Sigmoid colon (tissue), 7 donors: ENCODE measurements at places on chromosomes 6 and 20. TPM values are rescaled to one million over a fixed set of nuclear protein-coding genes. Genes with fewer than 3 reads are reported as not detected.

C6orf132 gene
- total RNA-seq, result not detected

C6orf15 gene
- total RNA-seq, result not detected

GRCh38 chr20:40679184-40679583 lies 9.9 kb downstream of the MAFB start:
- DNase-seq, result no peak

DNA sequence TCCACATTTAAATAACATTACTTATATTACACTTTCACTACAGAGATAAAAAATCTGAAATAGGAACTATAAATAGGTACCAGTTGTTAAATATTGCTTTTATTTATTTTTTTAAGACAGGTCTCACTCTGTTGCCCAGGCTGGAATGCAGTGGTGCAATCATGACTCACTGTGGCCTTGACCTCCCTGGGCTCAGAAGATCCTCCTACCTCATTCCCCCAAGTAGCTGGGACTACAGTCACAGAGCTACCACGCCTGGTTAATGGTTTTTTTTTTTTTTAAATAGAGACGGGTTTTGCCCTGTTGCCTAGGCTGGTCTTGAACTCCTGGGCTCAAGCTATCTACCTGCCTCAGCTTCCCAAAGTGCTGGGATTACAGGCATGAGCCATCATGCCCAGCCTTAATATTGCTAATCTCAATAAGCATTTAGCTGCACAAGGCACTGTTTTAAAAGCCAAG lies 17.3 kb downstream of the EEF1E1 start:
- no peak for DNase-seq

DNA sequence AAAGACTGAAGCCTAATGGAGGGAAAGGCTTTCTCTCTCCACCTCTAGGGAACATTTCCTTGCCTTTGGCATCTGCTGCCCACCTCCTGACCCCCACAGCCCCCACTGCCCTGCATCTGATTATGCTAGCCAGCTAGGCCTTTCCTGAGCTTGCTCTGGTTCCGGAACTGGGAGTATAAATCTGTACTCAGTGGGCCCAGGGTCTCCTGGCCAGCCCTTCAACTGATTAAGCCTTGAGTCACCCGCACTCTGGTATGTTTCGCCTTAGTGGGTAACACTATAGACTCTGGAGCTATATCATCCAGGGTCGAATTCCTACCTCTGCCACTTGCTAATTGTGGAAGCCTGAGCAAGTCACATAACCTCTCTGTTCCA lies 45.6 kb upstream of the RIPOR2 start:
- no peak for DNase-seq

DNA sequence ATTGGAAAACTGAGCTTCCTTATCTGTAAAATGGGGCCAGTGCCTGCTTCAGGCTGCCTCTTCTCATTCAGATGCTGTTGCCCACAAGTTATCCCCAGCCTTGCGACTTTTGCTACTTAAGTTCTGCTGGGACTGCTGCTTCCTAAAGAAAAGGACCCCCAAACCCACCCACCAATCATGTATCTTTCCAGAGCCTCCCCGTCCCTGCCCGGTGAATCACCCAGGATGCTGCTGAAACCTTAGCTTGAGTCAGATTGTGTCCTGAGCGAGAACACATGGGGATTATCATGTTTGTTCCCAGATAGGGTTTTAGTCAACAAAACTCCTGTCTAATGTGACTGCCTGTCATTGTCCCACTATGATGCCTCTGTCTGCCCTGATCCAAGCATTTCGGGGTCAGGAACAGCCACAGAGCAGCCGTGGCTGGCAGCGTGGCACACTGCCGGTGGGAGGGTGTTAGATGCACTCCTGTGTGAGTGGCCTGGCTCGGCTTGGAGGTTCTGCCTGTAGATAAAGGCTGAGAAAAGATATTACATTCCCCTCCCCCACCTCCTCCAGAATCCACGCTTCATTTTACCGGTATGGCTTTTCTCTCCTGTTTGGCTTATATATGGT lies 79.9 kb downstream of the TOX2 start:
- no peak for DNase-seq

GRCh38 chr20:61761453-61762166 lies 304.1 kb downstream of the TAF4 start:
- DNase-seq, result peak; percentile 48

DNA sequence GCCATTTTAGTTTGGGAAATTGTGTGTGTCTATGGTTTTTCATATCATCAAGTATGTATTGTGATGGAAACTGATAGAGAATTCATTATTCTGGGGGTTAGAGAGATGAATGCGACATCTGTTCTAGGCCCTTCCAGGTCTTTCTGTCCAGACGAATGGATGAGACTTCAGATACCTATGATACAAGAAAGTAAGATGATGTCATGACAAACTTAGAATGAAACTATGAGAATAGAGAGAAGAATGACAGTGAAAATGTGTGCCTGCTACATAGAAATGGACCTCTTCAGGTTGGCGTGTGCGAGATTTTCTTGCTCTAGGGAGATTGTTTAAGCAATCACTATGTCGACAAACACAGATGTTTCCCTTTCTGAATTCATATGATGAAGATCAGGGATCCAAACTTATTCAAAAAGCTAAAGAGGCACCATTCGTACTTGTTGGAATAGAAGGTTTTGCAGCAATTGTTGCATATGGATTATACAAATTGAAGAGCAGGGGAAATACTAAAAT lies 76.1 kb downstream of the SCAND1 start:
- no peak for DNase-seq

DNA sequence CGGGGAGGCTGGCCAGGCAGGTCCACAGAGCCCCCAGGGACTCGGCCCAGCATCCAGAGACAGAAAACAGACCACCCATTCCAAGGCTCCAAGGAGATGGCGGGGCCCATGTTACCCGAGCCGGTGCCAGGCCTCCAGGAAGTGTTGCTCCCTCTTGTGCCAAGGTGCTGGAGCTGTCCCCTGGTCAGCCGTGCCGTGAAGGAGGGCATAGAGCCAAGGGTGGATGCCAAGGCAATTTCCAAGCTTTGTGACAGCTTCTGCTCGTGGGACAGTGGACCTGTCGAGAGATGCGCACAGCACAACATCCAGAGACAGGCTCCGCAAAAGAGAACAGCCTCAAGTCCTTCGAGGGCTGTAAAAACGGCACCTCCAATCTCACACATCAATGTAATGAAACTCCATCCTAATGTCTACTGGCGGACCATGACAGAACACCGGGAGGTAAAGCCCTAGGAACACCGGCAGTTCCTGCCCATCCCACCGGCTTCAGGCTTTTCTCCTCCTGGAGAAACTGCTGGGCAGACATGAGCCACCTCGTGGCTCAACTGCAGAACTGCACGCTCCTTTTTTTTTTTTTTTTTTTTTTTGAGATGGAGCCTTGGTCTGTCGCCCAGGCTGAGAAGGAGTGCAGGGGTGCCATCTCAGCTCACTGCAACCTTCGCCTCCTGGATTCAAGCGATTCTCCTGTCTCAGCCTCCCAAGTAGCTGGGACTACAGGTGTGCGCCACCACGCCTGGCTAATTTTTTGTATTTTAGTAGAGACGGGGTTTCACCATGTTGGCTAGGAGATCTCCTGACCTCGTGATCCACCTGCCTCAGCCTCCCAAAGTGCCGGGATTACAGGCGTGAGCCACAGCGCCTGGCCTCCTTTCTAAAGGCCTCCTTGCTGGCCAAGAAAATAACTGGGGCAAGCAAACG lies 30.9 kb upstream of the AVP start:
- DNase-seq, result no peak

DNA sequence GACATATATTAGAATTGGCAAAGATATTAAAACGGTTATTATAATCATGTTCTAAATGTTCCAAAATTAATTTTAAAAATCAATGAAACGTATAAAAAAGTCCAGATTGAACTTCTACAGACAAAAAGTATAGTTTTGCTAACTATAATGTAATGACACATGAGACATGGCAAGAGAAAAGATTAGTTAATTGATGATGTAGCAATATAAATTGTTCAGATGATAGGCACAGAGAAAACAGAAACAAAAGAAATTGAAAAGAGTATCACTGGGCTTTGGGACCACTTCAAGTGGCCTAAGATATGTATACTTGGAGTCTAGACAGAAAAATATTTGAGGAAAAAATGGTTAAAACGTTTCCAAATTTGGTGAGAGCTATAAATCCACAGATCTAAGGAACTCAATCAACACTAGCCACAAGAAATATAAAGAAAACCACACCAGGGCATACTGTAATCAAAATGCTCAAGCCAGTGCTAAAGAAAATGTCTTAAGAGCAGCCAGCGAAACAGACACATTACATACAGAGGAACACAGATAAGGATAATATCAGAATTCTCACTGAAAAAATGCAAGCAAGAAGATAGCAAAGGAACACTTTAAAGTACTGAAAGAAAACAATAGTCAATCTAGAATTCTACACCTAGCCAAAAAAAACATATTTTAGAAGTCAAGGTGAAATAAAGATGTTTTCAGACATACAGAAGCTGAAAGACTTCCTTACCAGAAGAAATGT lies 172.6 kb upstream of the FOXQ1 start:
- no peak for DNase-seq

GRCh38 chr6:107228754-107229153 lies 113.4 kb upstream of the BEND3 start:
- DNase-seq, result no peak

- DNase-seq, result no peak
Measured at GRCh38 chr6:100372326-100373091, 92.2 kb downstream of the SIM1 start.

DNA sequence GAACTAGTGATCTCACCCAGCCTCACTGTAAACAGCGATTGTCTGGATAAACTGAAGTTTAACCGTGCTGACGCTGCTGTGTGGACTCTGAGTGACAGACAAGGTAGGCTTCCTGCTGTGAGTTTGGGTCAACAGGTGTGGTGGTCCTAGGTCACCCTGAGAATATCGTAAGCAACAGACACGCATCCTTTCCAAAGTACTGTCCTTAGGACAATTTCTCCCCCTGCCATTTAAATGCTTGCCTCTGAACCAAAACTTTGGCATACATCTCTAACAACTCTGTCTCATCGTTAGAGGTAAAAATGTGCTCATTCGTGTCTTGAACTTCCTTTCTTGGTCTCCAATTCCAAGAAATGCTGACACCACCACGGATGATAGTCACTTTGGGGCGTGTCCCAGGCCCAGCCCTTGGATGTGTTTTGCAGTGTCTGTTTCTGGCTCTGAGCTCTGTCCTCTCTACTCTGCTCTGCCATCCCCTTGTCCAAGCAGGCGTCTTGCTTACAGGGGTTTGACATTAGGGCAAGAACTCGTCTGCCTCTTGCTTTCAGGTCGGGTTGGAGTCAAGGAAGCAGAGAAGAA lies 95.5 kb downstream of the EYA2 start:
- DNase-seq, result no peak

DNA sequence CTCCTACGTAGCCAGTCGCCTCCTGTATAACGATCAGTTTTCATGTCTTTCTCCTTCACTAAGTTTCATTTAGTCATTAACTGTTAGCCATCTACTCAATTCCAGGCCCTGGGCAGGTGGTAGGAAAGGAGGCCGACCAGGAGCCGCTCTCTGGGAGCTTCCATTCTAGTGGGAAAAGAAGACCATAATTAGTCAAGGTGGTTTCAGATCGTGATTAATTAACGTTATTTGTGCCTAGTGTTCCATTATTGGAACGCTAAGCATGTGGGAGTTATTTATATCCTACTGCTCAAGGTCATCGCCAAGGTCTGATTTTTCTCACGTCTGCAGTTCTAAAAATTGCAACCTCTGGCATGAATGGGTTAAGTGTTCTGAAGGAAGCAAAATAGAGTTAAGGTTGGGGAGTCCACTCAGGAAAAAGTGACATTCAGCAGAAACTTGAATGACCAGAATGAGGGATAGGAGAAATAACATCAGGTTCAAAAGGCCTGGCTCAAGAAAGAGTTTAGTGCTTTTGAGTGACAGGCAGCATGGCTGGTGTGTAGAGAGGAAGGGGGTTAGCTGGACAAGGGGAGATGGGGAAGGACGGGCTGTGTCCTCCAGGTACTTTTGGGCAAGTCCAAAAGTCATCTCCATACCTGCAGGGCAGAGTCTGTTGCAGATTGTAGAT lies 812 bp downstream of the SLC9A8 start:
- no peak for DNase-seq

DNA sequence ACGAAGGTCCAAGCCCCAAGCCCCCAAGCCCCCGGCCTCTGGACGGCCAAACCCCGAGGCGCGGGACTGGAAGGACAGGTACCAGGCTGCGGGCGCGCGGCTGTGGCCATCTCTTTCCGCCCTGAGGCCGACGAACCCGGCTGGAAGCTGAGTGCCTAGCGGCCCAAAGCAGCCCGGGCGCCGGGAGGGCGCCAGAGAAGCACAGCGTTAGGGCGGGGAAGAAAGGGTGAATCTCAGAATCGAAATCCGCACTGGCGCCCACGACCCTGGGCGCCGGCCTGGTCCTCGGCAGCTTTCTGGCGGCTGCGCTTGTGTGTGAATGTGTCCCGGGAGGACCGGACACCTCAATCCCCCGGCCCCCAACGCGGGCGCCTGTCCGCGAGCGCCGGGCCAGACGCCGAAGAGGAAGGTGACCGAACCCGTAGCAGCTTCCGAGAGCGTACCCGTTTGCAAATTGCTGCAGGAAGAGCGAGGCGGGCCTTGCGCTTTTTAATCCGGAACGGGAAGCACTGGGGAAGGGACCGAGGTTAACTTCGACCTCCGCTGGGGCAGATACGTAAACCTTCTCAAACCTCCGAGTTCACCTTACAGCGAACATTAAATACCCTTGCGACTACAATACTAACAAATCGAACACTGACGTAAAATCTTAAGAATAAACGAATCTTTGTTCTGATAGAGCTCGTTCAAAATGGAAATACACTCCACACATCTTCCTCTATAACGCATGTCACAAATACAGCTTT lies 2.9 kb downstream of the NRN1 start:
- no peak for DNase-seq

DNA sequence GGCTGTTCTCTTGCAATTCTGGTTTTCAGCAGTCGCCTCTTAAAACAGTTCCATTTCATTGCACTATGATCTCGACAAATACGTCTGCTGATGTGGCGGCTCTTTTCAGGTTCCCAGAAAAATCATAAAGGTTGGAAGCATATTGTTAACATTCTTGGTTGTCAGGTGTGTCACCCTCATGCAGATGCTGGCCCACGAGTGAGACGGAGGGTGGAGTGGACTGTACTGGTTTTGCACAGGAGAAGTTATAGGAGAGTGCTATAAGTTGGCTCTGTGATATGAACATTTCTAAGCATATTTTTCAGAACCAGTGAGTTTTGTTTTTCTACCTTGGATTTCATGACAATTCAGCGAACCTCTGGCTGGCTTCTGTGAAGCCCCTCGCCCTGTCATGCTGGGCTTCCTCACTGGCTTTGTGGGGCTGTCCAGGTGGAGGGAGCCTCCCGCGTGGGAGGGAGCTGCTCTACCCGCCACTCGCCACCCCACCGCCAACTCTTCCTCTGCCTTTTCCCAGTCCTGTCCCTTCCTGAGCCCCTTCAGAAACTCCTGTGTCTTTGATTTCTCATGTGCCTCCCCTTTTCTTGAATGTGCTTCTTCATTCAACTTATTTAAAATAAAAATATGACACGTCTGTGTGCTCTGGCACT lies 10.6 kb downstream of the IRF4 start:
- no peak for DNase-seq

DNA sequence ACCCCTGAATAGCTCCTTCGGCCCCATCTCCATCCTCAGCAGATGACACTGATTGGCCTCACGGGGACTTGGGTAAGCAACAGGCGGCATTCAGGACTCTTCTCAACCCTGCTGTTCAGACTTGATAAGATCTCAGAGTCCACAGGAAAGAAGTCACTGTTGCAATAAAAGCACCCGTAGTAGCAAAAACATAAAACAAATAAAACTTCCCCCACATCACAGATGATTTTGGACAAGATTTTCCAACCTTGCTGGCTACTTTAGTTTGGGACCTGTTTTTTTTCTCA lies 17.1 kb upstream of the C20orf144 start:
- DNase-seq, result no peak

- DNase-seq, result no peak
Measured at GRCh38 chr20:43787937-43788336, 61.1 kb upstream of the GTSF1L start.
